ENCODE measurements at places on chromosomes 3 and 15. TPM values are rescaled to one million over a fixed set of nuclear protein-coding genes. Genes with fewer than 3 reads are reported as not detected.

- DNase-seq, result no peak
Measured at GRCh38 chr15:81379269-81379668, 5.3 kb upstream of the TMC3 start.

Gene CSPG4
- not detected for total RNA-seq

GRCh38 chr3:5972586-5972985 is 785.1 kb downstream of the EDEM1 start:
- DNase-seq, result no peak

DNA sequence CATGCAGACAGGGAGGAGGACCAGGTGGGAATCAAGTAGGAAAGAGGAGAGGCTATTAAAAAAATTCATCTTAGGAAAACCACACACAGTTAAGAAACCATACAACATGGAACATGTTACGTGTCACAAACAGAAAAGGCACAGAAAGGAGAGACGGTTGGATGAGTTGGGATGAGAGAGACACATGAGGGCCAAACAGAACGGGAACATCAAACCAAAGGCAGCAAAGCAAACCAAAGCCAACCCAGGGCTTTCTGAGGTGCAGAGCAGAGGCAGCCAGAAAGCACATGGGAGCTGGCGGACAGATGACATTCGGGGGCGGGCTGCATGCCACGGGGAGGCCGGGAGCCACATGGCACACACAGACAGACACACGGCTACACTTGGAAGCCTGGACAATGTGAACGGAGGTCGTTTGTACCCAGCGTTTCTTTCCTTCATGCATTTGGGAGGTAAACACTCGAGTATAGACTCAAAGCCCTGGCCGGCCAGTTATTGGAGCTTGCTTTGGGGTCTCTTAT is 8.6 kb upstream of the SEC13 start:
- no peak for DNase-seq

GRCh38 chr3:113284453-113285050 is 73.2 kb downstream of the BOC start:
- no peak for DNase-seq
